ENCODE measurements at places on chromosomes 3 and 15. TPM values are rescaled to one million over a fixed set of nuclear protein-coding genes. Genes with fewer than 3 reads are reported as not detected.

HAPLN3 gene
- total RNA-seq: 5.9 TPM

COX5A gene
- 149 TPM for total RNA-seq

DUOX2 gene
- total RNA-seq: 44.5 TPM

CYP1A2 gene
- total RNA-seq: 9.9 TPM

DNAH12 gene
- 0.04 TPM for total RNA-seq

CCR9 gene
- not detected for total RNA-seq

TRH gene
- total RNA-seq: not detected

SHISA5 gene
- total RNA-seq: 120 TPM

Measured in thyroid gland (tissue), 4 donors.